ENCODE measurements at places on chromosomes 3 and 15. TPM values are rescaled to one million over a fixed set of nuclear protein-coding genes. Genes with fewer than 3 reads are reported as not detected.

EBLN2 gene
- 2.1 TPM for total RNA-seq

CSPG4 gene
- total RNA-seq = 1.9 TPM

- no peak for ATAC-seq
These were observed 652.4 kb upstream of the NAALADL2 start for GRCh38 chr3:174206607-174207192.

DNA sequence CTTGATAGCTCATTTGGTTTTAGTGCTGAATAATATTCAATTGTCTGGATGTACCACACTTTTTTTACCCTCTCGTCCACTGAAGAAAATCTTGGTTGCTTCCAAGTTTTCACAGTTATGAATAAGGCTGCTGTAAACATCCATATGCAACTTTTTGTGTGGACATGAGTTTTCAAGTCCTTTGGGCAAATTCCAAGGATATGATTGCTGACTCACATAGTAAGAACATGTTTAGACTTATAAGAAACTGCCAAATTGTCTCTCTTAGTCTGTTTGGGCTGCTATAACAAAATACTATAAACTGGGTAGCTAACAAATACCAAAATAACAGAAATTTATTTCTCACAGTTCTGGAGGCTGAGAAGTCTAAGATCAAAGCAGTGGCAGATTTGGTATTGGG lies 59.5 kb upstream of the TNFSF10 start:
- ATAC-seq = peak; percentile 51

DNA sequence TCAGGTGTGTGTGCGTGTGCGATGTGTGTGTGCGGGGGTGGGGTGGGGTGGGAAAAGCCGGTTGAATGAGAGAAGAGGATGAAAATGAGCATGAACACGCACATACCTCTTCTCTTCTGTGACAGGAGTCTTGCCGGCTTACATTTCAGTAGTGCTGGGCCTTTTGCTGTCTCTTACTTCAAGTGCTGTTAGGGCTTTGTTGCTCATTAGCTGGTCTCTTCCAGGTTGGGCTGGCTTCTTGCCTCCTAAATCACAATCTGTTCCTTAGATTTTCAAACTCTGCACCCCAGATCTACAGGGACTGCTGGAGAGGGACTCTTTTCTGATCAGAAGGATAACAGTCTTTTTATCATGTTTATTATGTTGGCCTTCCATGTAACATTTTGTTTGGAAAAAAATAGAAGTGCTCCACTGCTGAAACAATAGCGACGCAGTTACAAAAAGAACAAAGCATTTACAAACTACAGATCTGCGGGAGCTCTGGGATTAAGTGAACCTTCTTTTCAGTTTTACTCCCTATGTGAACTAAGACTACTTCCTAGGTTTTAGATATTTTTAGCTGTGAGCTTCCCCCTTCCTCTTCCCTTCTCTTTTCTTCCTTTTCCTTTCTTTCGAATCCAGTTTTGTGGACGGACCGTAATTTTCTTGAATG lies 48.5 kb downstream of the USP13 start:
- ATAC-seq = no peak

GRCh38 chr3:126538316-126538715 lies 14.4 kb downstream of the CHST13 start:
- ATAC-seq = no peak

THPO gene
- total RNA-seq = not detected

- ATAC-seq = no peak
These were observed 107.6 kb upstream of the SEMA6D start for GRCh38 chr15:47609693-47610092.

DNA sequence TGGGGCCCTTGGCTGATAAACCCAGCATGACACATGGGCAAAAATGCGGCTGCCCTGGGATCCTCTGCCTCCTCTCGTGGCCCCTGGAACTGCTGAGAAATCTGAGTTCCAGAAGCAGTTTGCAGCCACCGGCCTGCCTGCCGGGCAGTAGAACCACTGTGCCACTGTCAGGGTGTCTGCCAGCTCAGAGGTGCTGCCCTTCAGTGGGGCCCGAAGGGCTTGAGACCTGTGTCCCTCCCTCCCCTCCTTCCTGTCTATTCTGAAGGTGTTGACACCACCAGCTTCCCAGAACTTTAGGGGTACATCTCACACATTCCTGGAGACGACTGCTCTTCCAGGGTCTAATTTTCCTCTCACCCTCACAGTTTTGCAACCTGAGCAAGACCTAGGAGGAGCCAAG lies 88.2 kb upstream of the POMGNT2 start:
- ATAC-seq = no peak

DNA sequence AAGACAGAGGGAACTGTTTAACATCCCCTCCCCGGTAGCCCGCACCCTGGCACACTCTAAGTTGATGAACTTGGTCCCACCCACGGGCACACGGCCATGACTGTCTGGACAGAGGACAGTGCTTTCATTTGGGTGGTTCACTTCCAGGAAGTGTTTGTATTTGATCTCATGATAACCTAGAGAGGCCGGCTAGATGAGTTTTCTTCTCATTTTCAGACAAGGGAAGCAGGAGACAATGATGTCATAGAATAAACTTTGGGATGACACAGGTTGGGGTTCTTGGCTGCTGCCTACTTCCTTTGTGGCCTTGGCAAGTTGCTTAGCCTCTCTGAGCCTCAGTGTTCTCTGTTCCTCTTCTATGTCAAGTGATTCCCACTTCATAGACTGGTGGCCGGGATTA lies 16.1 kb upstream of the LYSMD4 start:
- peak; percentile 82 for ATAC-seq

DNA sequence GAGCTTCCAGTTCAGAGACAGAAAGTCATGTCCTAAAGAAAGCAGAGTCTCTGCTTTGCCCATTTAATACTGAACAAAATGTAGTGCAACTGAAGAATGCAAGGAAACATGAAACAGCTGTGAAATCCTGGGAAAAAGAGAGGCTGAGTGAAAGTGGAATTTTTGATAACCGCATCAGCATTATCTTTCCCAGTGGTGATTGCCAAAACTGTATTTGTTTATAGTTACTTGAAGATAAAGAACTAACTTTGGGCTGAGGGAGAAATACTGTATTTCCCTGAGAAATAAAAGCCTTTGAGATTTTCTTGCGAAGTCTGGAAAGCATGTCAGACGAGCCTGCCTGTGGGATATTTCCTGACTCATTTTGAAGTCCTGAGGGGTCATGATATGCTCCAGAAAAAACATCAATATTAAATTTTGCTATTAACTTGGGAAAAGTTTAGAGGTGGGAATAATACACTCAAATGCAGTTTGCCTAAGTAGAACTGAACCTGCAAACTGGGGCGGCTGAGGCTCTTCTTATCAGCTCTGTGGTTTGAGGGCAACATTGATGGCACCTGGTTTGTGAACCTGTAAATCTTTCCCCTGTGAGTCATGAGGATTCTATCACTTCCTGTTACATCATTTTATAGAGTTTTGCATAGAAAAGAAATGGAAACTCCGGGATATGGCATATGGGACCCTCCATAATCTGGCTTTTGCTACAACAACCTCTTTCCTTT lies 855.3 kb downstream of the MCTP2 start:
- no peak for ATAC-seq

- no peak for ATAC-seq
These were observed 91.2 kb downstream of the SEMA5B start for GRCh38 chr3:122936335-122936734.

DNA sequence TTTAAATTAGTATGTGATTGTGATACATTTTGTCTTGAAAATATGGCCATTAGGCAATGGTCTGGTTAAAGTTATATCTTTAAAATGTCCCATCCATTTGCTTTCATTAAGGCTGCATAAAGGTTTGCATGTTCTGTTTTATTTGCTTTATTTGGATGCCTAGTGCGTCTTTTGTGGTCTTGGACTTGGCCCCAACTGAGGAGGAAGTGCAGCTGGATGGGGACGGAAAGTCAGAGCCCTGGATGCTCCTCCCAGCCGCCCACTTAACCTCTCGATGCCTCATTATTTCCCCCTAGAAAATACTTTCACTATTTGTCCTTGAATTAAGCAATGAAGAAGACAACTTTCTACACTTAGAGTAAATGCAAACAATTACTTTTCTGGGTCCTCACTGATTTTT lies 898.2 kb downstream of the MCTP2 start:
- ATAC-seq = no peak

GABRG3 gene
- total RNA-seq = not detected

ADAMTS17 gene
- 4.0 TPM for total RNA-seq

P2RY1 gene
- total RNA-seq = 20.5 TPM

DNA sequence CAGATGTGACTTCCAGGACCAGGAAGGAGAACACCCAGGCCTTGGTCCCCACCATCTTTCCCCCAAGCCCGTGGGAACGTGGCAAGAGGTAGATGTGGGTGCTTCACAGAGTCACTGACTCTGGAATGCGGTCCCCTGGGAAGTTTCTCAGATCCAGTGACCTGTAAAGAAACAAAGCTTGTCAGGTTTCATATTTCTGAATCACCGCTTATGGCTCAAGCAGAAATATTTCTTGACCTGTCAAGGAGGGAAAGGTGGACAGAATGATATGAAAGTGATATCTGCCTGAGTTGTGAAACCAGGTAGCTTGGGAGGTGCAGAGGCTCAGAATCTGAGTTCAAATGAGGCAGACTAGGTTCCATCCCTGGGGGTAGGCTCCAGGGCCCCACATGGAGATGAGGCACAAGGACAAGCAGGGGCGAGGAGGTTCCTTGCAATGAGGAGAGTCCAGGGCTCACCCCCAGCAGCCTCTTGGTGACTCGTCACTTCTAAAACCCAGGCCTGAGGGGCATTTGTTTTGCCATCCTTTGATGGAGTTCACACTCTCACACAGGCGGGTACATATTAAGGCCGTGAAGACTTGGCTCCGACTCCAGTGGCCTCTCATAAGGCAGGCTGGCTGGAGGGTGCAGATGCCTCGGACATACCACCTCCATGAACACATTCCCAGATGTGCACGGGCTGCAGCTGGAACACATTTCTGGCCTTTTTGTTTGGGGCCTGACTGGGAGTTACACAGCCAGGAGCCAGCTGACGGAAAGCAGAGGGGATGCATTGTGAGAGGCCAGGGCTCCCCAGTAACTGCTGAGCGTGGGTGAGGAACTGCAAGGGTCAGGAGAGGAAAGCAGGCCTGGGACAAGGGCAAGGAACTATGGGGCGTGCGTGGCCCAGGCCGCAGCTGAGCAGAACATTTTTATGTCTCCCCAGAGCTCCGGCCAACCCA lies 1.3 kb downstream of the CILP start:
- no peak for ATAC-seq

DNA sequence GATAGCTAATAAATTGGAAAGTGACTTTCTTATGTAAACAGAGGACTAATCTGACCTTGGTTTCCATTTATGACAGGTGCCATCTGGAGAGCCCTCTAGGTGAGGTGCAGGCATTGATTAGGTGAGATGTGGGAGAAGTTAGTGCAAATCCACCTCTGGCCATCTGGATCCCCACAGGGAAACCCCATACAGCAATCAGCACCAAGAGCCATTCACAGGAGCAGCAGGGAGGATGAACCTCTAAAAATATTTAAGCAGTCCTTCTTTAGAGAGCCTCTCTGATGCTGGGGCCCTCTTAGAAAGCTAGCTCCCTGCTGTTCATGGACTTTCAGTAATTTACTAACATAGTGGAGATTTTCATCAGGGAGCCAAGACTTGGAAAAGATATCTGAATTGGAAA lies 69.3 kb downstream of the CLSTN2 start:
- no peak for ATAC-seq

VWA5B2 gene
- total RNA-seq = not detected

GRCh38 chr15:94743668-94744067 lies 512.3 kb downstream of the MCTP2 start:
- ATAC-seq = no peak

DNA sequence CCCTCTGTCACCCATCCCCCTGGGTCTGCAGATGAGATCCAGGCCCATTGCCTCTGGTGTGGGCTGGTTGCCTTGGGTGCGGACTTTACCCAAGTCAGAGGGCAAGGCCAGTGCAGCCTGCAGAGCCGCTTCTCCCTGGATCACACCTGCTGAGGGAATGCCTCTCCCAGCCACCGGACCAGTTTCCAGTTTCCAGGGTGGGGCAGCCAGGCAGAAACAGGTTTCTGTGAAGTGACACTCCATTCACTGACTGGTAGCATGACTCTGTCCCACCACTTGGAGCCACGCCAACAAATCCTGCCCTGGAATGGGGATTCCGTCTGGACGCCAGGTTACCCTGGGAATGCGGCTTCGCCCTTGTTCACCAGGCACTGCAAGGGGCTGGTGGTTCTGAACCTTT lies 30.0 kb downstream of the PAQR5 start:
- peak; percentile 95 for ATAC-seq

AADAC gene
- total RNA-seq = 0.44 TPM

GRIP2 gene
- 2.0 TPM for total RNA-seq

GRCh38 chr3:105162448-105162847 lies 204.3 kb upstream of the ALCAM start:
- ATAC-seq = no peak

DNA sequence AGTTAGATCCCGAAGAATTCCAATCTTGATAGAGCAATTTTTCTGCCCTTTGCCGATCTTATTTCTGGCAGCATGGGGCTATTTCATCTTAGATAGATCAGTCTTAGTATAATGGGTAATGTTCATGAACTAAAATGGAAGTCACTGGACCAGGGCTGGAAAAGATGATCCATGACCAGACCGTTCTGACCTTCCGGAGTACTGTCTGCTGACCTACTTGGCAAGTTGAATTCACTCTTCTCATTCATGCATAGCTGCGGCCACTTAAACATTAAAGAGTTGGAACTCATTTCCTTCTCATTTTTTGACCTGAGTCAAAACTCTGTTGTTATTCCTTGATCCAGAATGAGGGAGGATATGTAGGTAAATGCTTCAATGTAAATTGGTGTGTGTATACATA lies 32.5 kb downstream of the GMNC start:
- no peak for ATAC-seq

MUSTN1 gene
- total RNA-seq = 0.40 TPM

GRCh38 chr15:91471468-91471867 lies 371.4 kb downstream of the SV2B start:
- no peak for ATAC-seq

- no peak for ATAC-seq
These were observed 1.2 kb downstream of the GPR176 start for GRCh38 chr15:39918688-39919385.

FGF12 gene
- 0.72 TPM for total RNA-seq

LRRC3B gene
- not detected for total RNA-seq

PARP15 gene
- 0.56 TPM for total RNA-seq

GOLGA6L7 gene
- total RNA-seq = not detected

- ATAC-seq = peak; percentile 65
These were observed 21.2 kb upstream of the CRBN start for GRCh38 chr3:3200632-3201212.

- ATAC-seq = peak; percentile 80
These were observed 27.7 kb upstream of the IL20RB start for GRCh38 chr3:136929977-136930670.

P3H2 gene
- 15.0 TPM for total RNA-seq

GRCh38 chr15:79519628-79520027 lies 87.5 kb downstream of the MINAR1 start:
- no peak for ATAC-seq

GRCh38 chr3:195517030-195517429 lies 26.1 kb downstream of the PPP1R2 start:
- ATAC-seq = no peak

Measured in esophagus mucosa (tissue), 1 donor.